CD8-positive, alpha-beta memory T cell (primary cell): ENCODE measurements at places on chromosomes 3 and 15. TPM values are rescaled to one million over a fixed set of nuclear protein-coding genes. Genes with fewer than 3 reads are reported as not detected.

Gene SCN5A
- 0.33 TPM for total RNA-seq

Gene PPIP5K1
- total RNA-seq = 35.6 TPM

Gene UACA
- 0.53 TPM for total RNA-seq

Gene PRTG
- not detected for total RNA-seq

Gene NUTM1
- total RNA-seq = not detected

Gene RFTN1
- total RNA-seq = 125 TPM

DNA sequence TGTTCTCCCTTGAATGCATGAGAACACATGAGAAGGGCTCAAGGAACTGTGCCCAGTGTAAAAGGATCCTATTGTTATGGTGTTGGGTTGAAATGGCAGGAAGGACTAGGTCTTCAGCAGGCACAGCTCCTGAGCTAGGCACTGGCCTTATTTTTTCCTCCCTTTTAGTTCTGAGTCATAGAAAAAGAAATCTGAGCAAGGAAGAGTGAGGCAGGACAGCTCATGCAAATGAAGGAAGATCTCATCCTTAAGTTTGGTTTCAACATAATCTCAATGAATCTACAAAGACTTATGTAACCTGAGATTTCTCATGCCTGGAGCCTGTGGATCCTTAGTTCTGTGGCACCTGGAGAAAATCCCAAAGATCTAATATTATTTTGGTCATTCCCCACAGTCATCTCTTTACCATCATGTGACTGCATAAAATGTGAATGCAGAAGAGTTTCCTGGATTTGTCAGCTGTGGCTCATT lies 188.6 kb upstream of the TBL1XR1 start:
- H3K4me3 ChIP-seq = no peak overlapping the region
- no peaks in the 10 kb centered on the region for H3K27me3 ChIP-seq
- no peak for DNase-seq
- H3K36me3 ChIP-seq = no peaks in the 10 kb centered on the region

DNA sequence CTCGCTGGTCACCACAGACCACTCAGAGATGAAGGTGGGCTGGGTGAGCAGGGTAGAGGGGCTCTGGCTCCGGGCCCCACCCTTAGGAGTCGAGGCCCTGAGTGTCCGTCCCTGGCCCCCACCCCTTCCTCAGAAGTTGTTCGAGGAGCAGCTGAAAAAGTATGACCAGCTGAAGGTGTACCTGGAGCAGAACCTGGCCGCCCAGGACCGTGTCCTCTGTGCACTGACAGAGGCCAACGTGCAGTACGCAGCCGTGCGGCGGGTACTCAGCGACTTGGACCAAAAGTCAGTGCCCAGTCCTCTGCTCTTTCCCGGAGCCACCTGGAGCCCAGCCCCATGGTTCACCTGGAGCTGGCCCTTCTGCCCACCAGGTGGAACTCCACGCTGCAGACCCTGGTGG lies 28.5 kb downstream of the PTPN23 start:
- peaks cover 26% of the 10 kb centered on the region for H3K36me3 ChIP-seq
- no peaks in the 10 kb centered on the region for H3K27me3 ChIP-seq
- no peak overlapping the region for H3K27ac ChIP-seq
- DNase-seq = no peak
- no peaks in the 10 kb centered on the region for H3K4me1 ChIP-seq
- H3K4me3 ChIP-seq = no peak overlapping the region

DNA sequence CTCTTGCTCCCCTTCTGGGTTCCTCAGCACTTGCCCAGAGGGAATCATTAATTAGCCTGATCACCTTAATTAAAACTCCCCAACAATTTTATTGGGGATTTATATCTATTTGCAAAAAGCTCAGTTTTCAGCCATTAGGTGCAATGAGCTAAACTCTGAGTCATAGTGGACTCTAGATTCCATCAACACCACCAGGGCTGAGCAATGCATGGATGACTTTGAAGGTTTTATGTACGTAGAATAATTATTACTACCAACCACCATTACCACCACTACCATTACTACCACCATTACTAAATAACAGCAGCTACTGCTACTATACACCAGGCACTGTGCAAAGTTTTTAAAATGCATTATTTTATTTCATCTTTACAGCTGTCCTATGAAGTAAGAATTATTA lies 81.2 kb downstream of the ZNF621 start:
- H3K4me1 ChIP-seq = no peaks in the 10 kb centered on the region
- DNase-seq = no peak

GRCh38 chr15:38369936-38370478 lies 83.9 kb upstream of the FAM98B start:
- H3K36me3 ChIP-seq = no peaks in the 10 kb centered on the region
- H3K4me3 ChIP-seq = no peak overlapping the region
- H3K27me3 ChIP-seq = no peaks in the 10 kb centered on the region
- no peaks in the 10 kb centered on the region for H3K4me1 ChIP-seq
- DNase-seq = no peak

DNA sequence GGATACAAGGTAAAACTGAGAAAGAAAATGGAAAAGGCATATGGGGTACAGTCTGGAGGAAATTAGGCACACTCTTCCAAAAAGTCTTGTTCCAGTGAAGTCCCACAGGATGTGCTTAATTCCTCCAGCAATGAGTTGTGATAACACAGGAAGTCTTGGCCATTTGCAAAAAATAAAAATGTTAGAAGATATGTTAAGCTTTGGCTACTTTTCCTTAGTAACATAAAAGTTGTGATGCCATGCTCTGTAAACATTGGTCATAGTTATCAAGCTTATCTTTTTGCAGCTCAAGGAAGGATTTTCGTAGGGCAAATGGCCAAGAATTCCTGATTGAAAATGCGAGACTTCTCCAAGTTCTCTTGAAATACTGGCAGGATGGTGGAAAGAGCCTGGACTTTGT lies 26.4 kb downstream of the LNP1 start:
- no peaks in the 10 kb centered on the region for H3K36me3 ChIP-seq
- H3K27me3 ChIP-seq = no peaks in the 10 kb centered on the region
- H3K4me3 ChIP-seq = no peak overlapping the region

DNA sequence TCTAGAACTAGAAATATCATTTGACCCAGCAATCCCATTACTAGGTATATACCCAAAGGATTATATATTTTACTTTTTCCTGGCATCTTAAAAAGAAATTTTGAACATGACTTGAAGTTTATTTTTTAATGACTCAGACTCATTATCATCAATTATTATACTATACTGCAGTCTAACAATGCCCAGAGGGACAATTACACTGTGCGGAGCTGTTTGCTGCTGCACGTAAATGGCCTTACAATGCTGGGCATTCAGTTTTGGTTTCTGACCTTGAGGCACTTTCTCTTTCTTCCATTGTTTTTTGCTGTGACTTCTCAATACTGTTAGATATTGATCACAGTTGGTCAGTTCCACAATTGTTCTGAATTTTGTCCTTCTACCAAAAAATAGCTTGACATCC lies 128.8 kb downstream of the GBE1 start:
- H3K27ac ChIP-seq = no peak overlapping the region
- H3K4me1 ChIP-seq = no peaks in the 10 kb centered on the region
- H3K36me3 ChIP-seq = no peaks in the 10 kb centered on the region
- DNase-seq = no peak
- H3K27me3 ChIP-seq = no peaks in the 10 kb centered on the region

DNA sequence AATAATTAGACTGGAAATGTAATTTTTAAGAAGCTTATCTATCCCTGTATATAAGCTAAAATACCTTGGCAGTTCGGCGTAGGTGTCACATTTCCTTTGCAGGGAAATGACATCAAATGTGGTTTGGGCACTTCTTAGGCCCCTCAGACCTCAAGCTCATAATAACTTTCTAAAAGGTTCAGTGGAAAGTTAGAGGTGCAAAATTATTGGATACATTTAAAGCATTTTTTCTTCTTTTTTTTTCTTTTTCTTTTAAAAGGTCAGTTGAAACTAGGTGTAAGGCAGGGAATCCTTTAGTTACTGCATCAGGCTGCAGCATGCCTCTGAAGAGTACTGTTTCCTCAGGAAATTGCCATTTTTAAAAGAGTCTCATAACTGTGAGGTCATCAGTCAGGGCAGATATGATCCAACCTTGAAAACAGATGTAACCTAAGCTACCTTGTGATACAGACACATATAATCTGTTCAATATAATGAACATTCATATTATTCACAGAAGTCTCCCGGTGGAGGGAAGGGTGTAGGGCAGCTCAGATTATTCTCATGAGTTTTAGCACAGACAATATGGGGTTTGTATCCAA lies 4.8 kb downstream of the SACM1L start:
- DNase-seq = peak; percentile 72
- peaks cover 6% of the 10 kb centered on the region for H3K36me3 ChIP-seq
- H3K27ac ChIP-seq = peak overlapping the region; percentile 84
- H3K4me3 ChIP-seq = peak overlapping the region; percentile 38
- H3K27me3 ChIP-seq = no peaks in the 10 kb centered on the region

- no peaks in the 10 kb centered on the region for H3K27me3 ChIP-seq
- H3K36me3 ChIP-seq = no peaks in the 10 kb centered on the region
- no peak overlapping the region for H3K27ac ChIP-seq
- H3K4me1 ChIP-seq = peaks cover 19% of the 10 kb centered on the region
Measured at GRCh38 chr3:152176998-152177397, 91.7 kb upstream of the MBNL1 start.
